ENCODE measurements at places on chromosomes 16 and 17.

DNA sequence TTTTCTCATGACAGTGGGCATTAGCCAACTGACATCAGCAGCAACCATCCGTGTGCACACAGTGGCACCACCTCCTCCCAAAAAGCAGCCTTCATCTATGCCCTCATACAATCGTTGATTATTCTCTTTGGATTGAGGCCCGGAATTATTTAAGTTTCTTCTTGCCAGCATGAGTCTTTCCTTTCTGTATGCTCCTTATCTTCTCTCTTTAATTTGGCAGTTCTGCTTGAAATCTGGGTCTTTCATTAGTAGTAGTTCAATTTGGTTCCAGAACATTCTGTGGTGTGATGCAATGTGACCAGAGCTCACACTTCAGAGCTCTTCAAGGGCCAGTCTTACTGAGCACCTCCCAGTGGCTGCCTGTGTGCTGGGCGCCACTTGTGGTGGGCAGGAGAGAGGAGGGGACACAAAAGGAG is 52.2 kb upstream of the STH start:
- no peak for DNase-seq

DNA sequence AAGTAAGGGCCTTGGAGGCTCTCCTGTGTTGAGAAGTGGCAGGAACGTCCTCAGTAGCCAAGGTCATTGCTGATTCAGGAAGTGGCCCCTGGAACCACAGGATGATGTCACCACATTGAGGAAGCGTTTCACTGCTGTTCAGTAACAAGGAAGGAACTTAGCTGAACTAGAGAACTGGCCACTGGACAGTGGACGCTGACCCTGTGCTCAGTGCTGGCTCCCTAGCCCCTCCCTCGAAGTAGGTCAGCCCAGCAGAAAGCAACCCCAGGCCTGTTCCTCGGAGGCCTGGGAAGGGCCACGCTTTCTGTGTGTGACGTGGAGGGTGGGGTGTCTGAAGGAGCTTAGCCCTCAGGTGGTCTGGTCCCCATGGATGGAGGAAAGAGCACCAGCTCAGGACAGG is 58.3 kb downstream of the B9D1 start:
- peak; percentile 87 for DNase-seq

- DNase-seq, result no peak
Observed at GRCh38 chr16:24282141-24282540, 26.0 kb downstream of the CACNG3 start.

GRCh38 chr16:9176547-9177418 is 85.3 kb downstream of the HAPSTR1 start:
- DNase-seq, result no peak

DNA sequence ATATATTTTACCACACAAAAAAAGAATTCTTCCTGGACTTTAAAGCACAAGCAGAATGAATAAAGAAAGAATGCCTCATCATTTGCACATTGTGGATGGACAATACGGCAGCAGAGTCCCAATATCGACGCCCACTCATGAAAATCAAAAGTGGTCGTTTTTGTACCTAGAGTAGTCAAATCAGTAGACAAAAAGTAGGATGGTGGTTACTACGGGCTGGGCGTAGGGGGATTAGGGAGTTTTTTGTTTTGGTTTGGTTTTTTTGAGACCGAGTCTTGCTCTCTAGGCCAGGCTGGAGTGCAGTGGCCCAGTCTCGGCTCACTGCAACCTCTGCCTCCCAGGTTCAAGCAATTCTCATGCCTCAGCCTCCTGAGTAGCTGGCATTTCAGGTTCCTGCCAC is 8.6 kb upstream of the CENPV start:
- DNase-seq, result no peak

DNA sequence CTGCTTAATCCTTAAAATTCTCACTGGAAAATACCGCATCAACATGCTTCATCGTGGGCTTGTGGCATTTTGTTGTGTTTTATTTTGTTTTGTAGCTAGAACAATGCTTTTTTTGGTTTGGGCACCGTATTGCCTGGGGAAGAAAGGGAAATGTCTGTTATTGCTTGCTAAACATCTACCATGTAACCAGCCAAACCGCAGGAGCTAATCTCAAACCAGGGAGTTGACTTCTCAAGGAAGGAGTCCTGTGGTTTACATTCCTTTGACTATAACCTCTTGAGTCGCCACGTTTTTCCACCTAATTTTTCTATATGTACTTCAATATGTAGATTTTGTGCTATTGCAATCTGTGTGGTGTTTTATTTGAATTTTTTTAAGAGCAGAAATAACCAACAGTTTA is 593.5 kb upstream of the SOX9 start:
- DNase-seq, result no peak

- DNase-seq, result no peak
Observed at GRCh38 chr16:87382023-87382785, 1.4 kb downstream of the FBXO31 start.

DNA sequence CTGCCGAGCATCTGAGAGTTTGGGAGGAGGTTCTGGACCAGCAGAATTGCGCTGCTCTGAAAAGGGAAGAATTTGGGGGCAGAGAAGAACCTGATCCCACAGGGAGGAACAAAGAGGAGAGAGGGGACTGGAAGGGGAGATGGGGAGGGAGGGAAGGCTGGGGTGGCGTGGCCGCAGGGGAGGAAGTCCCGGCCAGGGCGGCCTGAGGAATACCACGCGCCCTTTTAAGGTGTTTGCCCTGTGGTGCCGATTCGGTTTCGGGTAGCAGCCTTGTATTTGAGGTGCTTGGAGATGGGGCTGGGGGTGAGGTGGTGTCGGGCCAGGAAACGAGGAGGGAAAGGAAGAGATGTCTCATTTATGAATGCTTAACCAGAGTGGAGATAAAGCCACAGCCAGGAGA is 51.3 kb downstream of the AKAP1 start:
- no peak for DNase-seq

DNA sequence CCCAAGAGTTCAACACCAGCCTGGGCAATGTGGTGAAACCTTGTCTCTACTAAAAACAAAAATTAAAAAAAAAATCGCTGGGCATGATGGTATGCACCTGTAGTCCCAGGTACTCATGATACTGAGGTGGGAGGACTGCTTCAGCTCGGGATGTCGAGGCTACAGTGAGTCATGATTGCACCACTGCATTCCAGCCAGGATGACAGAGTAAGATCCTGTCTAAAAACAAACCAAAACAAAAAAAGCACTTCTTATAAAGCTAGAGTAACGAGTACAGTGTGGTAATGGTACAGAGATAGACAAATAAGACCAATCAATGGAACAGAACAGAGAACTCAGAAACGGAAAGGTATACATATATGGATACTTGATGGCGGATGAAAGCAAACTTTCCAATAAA is 4.4 kb downstream of the NSMCE1 start:
- DNase-seq, result peak; percentile 85

GRCh38 chr17:76266244-76266938 is 1.2 kb downstream of the UBALD2 start:
- peak; percentile 23 for DNase-seq

- peak; percentile 63 for DNase-seq
Observed at GRCh38 chr17:17494870-17495535, 1.2 kb downstream of the RASD1 start.

GRCh38 chr16:56667581-56668571 is at the start of gene MT1G:
TSS of gene MT1G (minus strand) at chr16:56668065. CDS start at chr16:56667993, 72 bp downstream.
- peak; percentile 17 for DNase-seq
